ENCODE measurements at places on chromosomes 7 and 10.

- DNase-seq, result no peak
- no peak overlapping the region for H3K27ac ChIP-seq
- no peaks in the 10 kb centered on the region for H3K36me3 ChIP-seq
- no peak overlapping the region for H3K4me3 ChIP-seq
- H3K27me3 ChIP-seq, result no peaks in the 10 kb centered on the region
Observed at GRCh38 chr7:691361-692045, 35.0 kb upstream of the DNAAF5 start.

- H3K36me3 ChIP-seq, result peaks cover 47% of the 10 kb centered on the region
- peak overlapping the region; percentile 84 for H3K27ac ChIP-seq
- no peak for DNase-seq
- H3K4me1 ChIP-seq, result peaks cover 3% of the 10 kb centered on the region
- no peaks in the 10 kb centered on the region for H3K27me3 ChIP-seq
- H3K4me3 ChIP-seq, result peak overlapping the region; percentile 70
Observed at GRCh38 chr7:102396710-102397019, 502 bp downstream of the PRKRIP1 start.

DNA sequence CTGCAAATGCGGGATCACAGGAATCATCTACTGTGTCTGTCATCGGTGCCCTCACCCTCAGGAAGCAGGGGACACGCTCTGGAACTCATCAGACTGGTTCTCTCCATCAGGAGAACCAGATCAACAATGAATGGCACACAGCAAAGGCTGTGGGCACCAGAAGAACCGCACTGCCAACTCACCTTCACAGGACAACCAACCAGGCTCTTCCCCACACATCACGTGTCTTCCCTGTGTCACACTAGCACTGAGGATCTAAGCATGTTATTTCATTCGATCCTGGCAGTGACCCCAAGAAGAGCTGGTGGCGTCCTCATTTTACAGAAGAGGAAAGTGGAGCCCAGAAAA lies 106.1 kb downstream of the TNS3 start:
- peaks cover 21% of the 10 kb centered on the region for H3K4me1 ChIP-seq
- no peaks in the 10 kb centered on the region for H3K27me3 ChIP-seq
- no peak overlapping the region for H3K4me3 ChIP-seq
- peak overlapping the region; percentile 93 for H3K27ac ChIP-seq
- peak; percentile 21 for DNase-seq

DNA sequence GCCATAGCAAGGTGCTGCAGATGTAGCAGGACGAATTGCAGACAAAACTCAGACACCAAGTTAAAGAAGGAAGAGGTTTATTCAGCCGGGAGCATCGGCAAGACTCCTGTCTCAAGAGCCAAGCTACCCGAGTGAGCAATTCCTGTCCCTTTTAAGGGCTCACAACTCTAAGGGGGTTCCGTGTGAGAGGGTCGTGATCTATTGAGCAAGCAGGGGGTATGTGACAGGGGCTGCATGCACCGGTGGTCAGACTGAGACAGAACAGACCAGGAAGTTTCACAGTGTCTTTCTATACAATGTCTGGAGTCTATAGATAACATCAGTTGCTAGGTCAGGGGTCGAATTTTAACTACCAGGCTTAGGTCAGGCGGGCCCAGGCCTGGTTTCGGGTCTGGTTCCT lies 222.0 kb upstream of the C7orf33 start:
- no peaks in the 10 kb centered on the region for H3K36me3 ChIP-seq
- no peaks in the 10 kb centered on the region for H3K4me1 ChIP-seq
- H3K4me3 ChIP-seq, result no peak overlapping the region
- H3K27ac ChIP-seq, result no peak overlapping the region
- no peak for DNase-seq
- no peaks in the 10 kb centered on the region for H3K27me3 ChIP-seq

DNA sequence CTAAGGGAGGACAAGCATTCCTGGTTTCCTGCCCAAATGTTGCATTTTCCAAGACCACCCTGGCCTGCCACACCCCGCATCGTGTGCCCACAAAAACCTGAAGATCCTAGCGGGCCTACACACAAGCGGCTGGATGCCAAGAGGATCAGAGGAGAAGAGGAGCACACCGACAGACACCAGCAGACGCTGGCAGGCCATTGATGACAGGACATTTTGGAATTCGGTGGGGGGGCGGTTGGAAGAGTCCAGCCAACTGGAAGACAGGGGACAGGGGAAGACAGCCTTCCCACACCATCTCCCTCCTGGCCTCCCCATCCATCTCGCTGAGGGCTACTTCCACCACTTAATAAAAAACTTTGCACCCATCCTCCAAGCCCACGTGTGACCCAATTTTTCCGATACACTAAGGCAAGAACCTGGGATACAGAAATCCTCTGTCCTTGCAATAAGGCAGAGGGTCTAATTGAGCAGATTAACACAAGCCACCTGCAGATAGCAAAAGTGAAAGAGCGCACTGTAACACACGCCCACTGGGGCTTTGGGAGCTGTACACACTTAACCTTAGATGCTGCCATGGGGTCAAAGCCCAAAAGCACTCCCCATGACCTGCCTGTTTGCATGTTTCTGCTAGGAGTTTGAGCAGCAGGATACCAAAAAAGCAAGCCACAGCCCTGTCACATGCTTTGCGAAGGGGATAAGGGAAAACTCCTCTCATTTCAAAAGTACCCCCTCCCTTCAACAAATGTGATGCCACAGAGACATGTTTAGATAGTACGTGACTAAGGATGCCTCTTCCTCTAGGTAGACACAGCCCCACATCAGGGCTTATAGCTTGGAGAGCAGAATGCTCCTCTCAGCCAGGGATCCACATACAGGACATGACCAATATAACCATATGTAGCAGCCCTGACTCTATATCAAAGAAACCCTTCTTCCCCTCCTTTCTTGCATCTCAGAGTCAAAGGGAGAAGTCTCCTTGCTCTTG lies 13.4 kb upstream of the SMNDC1 start:
- DNase-seq, result no peak
- no peaks in the 10 kb centered on the region for H3K27me3 ChIP-seq
- H3K4me3 ChIP-seq, result no peak overlapping the region

DNA sequence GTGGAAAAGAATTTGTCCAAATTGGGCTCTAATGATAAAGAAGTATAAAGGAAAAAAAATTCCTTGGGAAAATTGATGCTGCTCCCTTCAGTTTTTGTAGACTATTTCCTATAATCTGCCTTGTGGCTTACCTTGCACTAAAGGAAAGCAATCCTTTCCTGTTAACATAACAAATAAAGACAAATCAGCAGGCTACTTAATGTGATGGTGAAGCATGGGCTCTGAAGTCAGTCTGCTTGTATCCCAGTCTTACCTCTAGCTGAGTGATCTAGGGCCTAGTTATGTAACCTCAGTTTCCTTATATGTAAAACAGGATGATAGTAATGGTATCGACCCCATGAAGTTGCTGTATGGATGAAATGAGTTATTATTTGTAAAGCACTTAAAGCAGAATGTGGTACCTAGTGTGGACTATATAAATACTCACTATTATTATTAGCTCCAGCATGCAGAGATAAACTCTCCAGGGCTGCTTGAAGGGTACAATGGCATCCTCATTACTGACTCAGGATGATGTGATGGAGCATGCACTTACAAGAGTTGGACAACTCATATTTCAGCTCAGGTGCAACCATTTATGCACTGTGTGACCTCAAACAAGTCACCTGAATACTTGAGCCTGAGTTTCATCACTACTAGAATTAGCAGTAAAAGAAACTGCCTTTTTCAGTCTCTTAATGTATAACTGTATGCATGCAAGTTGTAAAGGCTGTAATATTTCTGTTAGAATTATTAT lies 156.1 kb downstream of the DKK1 start:
- H3K27ac ChIP-seq, result no peak overlapping the region
- H3K4me1 ChIP-seq, result no peaks in the 10 kb centered on the region
- no peak for DNase-seq
- peaks cover 2% of the 10 kb centered on the region for H3K27me3 ChIP-seq
- no peaks in the 10 kb centered on the region for H3K36me3 ChIP-seq

DNA sequence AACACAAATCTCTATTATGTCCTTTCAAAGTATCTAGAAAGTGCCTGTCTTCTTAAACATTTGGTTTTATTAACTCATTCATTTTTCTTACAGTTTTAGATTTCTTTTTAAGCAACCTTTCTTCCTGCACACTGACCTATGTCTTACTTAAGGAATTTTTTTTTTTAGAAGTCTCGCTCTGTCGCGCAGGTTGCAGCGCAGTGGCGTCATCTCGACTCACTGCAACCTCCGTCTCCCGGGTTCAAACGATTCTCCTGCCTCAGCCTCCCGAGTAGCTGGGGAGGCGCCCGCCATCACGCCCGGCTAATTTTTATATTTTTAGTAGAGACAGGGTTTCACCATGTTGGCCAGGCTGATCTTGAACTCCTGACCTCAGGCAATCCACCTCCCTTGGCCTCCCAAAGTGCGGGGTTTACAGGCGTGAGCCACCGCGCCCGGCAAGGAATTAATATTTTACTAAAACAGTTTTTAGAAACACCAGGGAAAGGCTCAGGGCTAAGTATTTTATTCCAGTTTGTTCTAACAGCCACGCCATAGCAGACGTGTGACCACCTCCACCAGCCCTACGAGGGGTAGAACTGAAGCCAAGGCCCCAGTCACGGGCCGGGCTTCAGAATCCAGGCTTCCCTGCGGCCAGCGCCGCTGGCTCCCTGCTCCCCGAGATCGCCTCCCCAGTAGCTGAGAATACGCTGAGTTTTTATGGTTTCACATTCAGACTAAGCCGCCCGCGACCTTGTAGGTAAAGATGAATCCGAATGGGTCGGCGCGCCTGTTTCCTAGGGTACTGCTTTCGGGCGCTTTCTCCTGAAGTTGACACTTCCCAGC lies 941 bp upstream of the LUC7L2 start:
- peak overlapping the region; percentile 90 for H3K4me3 ChIP-seq
- no peaks in the 10 kb centered on the region for H3K27me3 ChIP-seq
- H3K4me1 ChIP-seq, result peaks cover 24% of the 10 kb centered on the region
- no peaks in the 10 kb centered on the region for H3K36me3 ChIP-seq
- peak overlapping the region; percentile 100 for H3K27ac ChIP-seq

GRCh38 chr10:96263669-96264068 lies 7.7 kb downstream of the BLNK start:
- H3K4me3 ChIP-seq, result no peak overlapping the region
- no peak overlapping the region for H3K27ac ChIP-seq
- H3K4me1 ChIP-seq, result no peaks in the 10 kb centered on the region
- H3K27me3 ChIP-seq, result peaks cover 13% of the 10 kb centered on the region

DNA sequence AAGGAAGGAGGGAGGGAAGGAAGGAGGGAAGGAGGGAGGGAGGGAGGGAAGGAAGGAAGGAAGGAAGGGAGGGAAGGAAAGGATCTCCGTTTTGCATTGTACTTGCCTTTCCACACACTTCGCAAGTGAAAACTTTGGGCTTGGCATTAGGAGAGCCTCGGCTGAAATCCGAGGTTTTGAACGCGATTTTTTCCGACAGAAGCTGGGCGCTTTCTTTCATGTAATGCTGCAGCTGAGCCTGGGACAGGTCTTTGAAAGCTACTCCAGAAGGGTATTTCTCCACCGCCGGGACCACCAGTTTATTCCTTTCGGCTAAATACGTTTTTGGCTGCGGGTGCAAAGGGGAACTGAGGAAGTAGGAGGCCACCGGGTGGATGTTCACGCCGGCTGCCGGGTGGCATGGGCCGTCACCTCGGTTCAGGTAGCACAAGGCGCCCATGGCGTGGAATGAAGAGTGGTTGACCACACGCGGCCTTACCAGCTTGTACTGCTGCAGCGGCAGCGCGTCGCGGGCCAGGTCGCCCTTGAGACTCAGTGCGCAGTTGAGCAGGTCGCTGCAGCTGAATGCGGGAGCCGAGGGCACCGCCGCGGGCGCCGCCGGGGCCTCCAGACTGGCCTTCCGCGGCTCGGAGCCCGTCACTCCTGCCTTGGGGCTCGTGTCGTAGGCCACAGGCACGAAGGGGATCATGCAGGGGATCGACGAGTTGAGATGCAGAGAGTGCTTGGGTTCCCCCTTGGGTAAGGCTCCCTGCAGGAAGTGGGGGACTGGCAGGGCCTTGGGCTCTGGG lies 825 bp downstream of the FEZF1 start:
- no peak overlapping the region for H3K27ac ChIP-seq
- no peak for DNase-seq

- peak overlapping the region; percentile 81 for H3K27ac ChIP-seq
- H3K27me3 ChIP-seq, result no peaks in the 10 kb centered on the region
- peak; percentile 29 for DNase-seq
- peaks cover 31% of the 10 kb centered on the region for H3K4me1 ChIP-seq
- H3K36me3 ChIP-seq, result no peaks in the 10 kb centered on the region
Observed at GRCh38 chr10:22713853-22714478, 412 bp downstream of the PIP4K2A start.

GRCh38 chr7:18420748-18421147 lies 74.8 kb upstream of the HDAC9 start:
- no peaks in the 10 kb centered on the region for H3K36me3 ChIP-seq
- no peak overlapping the region for H3K27ac ChIP-seq
- peaks cover 11% of the 10 kb centered on the region for H3K4me1 ChIP-seq
- no peak overlapping the region for H3K4me3 ChIP-seq

DNA sequence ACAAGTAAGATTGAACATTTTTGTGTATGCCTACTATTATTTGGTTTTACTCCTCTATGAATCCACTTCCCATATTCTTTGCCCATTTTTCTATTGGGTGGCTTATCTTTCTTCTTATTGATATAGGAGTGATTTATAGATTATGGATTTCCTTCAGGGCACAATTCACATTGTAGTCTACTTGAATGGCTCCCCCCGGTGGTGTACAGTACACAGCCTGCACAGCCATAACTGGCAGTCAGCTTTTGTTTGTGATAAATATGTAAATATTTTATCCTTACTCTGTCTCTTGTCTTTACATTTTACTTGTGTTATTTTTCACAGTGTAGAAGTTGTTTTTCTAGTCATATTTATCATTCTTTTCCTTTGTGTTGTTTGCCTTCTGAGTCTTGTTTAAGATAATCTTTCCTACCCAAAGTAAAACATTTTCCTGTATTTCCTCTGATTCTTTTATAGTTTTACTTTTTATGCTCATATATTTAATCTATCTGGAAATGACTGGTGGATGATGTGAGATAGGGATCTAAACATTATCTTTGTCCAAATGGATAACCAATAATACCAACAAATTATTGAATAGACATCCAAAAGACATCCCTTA lies 23.9 kb upstream of the CALD1 start:
- DNase-seq, result peak; percentile 36
- H3K4me1 ChIP-seq, result no peaks in the 10 kb centered on the region
- no peaks in the 10 kb centered on the region for H3K36me3 ChIP-seq
- no peak overlapping the region for H3K4me3 ChIP-seq
- H3K27me3 ChIP-seq, result no peaks in the 10 kb centered on the region

GRCh38 chr7:147429961-147430360 lies 1160.6 kb upstream of the C7orf33 start:
- H3K4me1 ChIP-seq, result no peaks in the 10 kb centered on the region
- no peak for DNase-seq
- H3K27me3 ChIP-seq, result no peaks in the 10 kb centered on the region
- H3K36me3 ChIP-seq, result no peaks in the 10 kb centered on the region
- H3K4me3 ChIP-seq, result no peak overlapping the region
